ENCODE measurements at places on chromosomes 4 and X.

DNA sequence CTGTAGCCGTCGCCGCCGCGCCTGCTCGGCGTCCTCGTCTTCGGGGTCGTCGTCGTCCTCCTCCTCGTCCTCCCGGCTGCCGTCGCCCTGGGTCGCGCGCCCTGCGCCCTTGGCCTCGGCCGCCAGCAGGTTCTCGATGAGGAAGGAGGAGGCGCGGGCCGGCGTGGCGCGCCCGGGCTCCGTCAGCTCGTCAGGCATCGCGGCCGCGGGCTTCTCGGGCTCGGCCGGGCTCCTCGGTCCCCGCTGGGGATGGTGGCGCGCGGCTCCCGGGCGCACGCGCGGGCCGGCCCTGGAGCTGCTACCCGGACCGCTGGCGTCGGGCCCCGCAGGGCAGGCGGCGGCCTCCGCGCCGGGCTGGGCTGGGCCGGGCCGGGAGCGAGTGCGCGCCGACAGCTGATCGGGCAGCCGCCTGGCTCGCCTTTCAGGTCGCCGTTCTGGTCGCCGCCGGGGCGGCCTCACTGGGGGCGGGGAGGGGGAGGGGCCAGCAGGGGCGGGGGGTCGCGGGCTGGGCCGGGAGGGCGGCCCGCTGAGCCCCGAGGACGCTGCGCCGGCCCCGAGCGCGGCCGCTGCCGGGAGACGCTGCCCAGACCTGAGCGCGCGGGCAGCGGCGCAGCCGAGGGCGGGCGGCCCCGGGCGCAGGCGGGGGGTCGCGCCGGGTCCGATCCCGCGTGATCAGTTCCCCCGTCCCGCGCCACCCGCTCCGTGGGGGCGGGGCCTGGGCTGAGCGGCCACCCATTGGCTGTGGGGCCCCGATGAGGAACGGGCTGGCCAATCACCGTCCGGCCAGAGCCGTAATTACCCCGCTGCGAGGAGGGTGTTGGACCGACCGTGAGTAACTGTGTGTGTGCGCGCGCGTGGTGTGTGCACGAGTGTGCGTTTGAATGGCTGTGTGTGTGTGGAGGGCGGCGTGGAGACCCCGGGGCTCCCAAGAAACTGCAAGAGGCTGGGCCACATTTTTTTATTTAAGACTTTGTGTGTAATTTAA, at the start of gene HMX1:
Gene HMX1 (minus strand): TSS at position 423 of the 985 bp plus-strand sequence. CDS start 225 bp downstream, at position 198.
- peak; percentile 37 for DNase-seq

GRCh38 chr4:25658777-25659176, 3.1 kb downstream of the SLC34A2 start:
- DNase-seq, result no peak

GRCh38 chr4:149055624-149056023, 613.4 kb upstream of the NR3C2 start:
- DNase-seq, result no peak

GRCh38 chr4:33649015-33649414, 2595.3 kb downstream of the ARAP2 start:
- DNase-seq, result peak; percentile 71

DNA sequence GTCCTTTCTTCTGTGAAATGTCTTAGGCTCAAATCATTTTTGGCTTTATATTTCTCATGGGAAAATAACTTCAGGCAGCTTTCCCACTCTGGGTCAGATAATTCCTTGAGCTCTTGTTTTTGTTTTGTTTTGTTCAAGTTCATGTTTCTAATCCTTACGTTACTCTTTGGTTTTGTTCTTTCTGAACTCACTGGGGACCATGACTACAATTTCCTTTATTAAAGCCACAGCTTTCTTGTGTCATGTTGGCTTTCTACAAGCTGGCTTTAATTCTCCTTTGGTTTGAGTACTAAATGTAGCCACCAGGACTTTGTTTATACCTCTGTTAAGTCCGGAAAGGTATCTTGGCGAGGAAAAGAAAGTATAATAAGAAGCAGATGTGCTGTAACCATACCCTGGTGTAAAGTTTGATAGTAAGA, 30.8 kb upstream of the ANXA3 start:
- peak; percentile 52 for DNase-seq

- no peak for DNase-seq
Measured at GRCh38 chr4:155407480-155407879, 30.7 kb upstream of the MAP9 start.

GRCh38 chrX:134660627-134661026, 2.4 kb upstream of the PLAC1 start:
- DNase-seq, result peak; percentile 24

- no peak for DNase-seq
Measured at GRCh38 chr4:144223661-144224060, 83.1 kb upstream of the GYPA start.

GRCh38 chr4:136985683-136986082, 546.6 kb downstream of the PCDH18 start:
- no peak for DNase-seq

DNA sequence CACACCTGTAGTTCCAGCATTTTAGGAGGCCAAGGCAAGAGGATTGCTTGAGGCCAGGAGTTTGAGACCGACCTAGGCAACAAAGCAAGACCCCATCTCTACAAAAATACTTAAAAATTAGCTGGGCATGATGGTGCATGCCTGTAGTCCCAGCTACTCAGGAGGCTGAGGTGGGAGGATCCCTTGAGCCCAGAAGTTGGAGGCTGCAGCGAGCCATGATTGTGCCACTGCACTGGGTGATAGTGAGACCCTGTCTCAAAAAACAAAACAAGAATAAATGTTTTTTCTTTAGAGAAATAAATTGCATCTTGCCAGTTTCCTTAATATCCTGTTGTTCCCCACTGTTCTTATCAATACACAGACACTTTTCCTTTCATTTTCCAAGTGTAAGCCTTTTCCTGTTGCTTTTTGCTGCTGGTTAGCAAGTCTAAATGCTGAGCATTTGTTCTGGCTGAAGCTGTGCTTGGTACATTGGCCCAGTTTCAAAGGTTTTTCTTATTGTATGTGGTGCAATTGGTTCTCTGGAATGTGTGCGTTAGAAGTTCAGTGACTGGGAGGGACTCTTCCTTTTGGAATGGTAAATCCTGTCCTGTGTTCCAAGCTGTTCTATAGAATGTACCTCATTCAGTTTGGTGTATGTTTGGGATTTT, 98.2 kb downstream of the AFF1 start:
- peak; percentile 86 for DNase-seq

GRCh38 chrX:150544222-150544787, 24.1 kb upstream of the MTM1 start:
- DNase-seq, result no peak

DNA sequence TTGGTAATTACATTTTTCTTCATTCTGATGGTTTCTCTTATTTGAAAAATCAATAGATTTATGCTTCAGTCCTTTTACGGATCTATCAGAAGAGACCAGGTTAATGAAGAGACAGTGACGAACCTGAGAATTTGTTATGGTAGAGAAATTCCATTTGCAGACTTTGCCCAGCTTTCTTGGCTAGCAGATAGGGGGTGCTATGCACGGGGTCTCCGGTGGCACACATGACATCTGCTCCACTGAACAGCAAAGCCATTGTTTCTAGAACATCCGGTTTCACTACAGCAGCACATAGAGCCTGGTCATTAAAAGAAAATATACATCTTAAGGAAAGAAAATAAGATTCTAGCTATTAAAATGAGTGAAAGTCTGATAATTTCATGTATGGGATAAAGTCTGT, 85.1 kb downstream of the ARAP2 start:
- no peak for DNase-seq

DNA sequence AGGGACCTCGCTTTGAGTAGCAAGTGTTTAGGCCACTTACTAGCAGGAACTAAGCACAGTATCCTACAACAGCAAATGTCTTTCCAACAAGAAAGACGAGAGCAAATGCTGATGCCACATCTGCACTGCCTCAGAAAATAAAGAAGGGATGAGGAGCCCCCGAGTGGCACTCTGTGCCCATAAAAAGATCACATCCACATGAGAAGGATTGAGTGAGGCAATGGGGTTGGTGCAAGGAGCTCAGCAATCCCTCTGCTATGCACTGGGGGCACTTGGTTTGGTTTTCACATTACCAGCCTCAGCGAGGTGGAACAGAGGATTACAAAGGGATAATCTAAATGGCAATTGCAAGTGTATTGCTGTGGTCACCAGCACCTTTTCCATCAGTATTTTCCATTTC, 252.8 kb upstream of the SLC7A11 start:
- peak; percentile 65 for DNase-seq

- DNase-seq, result peak; percentile 43
Measured at GRCh38 chrX:111041018-111041462, 55.0 kb upstream of the PAK3 start.

- peak; percentile 18 for DNase-seq
Measured at GRCh38 chrX:66045894-66046293, 6.0 kb upstream of the VSIG4 start.

- peak; percentile 80 for DNase-seq
Measured at GRCh38 chr4:37685161-37685822, 884 bp downstream of the RELL1 start.

- no peak for DNase-seq
Measured at GRCh38 chr4:122861172-122861943, 34.7 kb downstream of the FGF2 start.

DNA sequence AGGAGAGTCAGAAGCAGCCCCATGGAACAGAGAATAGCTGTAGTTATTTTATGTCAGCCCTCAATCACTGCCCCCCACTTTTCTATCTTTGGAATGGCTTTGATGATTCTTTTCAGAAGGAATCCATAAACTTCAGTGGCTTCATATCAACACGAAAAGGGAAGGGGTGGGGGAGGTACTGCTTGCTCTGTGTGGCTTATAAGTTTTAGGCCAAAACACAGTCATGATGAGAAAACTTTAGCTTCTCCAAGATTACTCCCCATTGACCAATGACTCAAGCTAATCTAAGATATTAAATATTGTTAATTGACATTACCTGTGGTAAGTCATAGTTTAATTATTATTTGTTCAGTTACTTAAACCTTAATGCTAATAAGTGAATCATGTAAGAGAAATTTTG, 669.6 kb upstream of the FAM241A start:
- peak; percentile 21 for DNase-seq

DNA sequence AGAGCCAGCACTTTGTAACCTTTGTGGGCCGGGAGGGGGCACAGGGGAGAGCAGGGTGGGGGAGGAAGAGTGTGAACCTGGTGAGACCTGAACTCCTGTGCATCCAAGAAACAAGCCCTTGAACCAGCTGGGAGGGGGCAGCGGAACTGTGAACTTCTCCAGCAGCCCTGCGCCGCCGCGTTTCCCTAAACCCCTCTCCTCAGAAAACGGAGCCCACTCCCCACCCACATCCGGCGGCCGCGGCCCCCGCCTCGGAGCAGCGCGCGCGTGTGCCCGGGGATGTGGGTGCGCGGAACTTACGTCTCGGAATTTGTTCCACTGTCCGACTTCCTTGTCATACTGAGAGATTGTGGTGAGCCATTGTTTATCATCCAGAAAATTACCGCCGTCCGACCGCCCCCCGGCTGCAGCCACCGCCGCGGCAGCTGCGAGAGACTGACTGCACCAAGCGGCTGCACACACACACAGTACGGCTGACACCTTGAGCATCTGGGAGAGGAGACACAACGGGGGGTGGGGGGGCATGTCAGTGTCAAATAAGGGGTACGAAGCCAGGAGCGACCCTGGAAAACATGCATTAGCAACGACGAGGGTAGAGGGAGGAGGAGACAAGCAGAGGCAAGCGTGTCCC, 494 bp downstream of the SPOCK3 start:
- peak; percentile 7 for DNase-seq

GRCh38 chrX:130552444-130553073, 150.8 kb downstream of the RBMX2 start:
- no peak for DNase-seq

DNA sequence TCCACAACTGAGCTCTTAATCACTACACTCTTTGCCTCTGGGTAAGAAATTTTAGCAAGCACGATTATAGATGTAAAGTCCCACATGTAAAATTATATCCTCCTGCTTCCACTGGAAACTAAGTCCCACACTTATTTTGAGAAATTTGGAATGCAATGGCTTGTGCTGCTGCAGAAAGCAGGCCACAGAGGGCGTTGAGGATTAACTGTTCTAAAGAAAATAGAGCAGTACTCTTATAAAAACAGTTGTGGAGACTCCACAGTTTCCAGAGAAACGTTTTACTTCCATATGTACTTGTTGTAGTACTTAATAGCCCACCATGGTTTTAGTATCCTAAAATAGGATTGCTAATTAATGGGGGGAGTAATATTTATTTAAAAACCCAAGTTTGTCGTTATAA, 1.7 kb upstream of the CENPC start:
- DNase-seq, result no peak

DNA sequence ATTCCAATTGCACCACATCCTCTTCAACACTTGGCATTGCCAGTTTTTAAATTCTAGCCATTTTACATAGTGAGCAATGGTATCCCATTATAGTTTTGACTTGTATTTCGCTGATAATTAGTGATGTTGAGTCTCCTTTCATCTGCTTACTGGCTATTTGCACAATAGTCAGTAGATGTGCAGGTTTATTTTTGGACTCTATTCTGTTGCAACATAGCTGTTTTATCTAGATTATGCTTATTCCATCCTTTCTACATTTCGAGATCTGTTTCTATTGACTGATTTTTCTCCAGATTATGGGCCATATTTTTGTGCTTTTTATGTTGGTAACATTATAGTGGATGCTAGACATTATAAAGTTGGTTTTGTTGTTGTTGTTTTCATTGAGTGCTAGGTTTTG, 106.1 kb downstream of the WWC2 start:
- DNase-seq, result no peak

DNA sequence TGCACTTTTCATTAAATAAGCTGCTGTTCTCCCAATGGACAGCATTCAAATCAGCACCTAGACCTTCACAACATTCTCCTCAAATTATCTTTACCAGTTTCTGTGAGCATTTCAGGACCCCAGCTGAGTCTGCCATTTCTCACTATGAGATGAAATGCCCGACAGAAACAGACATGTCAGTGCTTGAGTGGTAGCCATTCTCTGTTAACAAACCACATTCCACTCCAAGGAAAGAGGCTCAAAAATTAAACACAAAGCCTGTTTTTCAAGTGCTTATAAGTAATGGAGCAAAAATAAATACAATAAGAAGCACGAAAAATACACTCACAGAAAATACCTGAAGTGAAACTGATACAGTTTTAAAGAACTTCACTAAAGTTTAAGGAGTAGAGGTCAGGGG, 320.2 kb upstream of the PRPS2 start:
- no peak for DNase-seq

DNA sequence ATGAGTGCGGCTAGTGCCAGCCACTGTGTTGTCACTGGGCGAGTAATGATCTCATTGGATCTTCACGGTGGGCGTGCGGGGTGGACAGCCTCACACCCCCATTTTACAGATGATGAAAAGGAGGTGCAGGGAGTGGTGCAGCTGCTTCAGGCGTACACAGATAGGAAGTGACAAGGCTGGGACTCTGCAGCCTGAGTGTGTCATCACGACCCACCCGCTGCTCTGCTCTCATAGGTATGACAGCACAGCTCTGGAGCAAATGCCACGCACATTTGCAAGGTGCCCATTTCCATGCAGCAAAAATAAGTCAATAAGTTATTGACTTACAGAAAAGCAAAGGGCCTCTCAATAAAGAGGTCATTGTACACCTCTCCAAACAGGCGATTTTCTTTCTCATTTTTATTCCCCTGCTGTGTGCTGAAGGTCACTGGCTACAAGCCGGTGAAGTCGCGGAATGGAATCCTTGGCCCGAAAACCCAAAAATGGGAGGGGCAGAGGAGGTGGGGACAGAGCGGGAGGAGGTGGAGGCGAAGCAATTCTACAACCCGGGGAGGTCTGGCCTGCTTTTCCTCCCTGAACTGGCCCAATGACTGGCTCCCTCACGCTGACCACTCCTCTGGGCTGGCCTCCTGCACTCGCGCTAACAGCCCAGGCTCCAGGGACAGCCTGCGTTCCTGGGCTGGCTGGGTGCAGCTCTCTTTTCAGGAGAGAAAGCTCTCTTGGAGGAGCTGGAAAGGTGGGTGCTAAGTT, at the start of gene SOD3:
Gene SOD3 (plus strand): TSS at position 658 of the 750 bp plus-strand sequence. CDS start 3,949 bp downstream, outside the sequence.
- DNase-seq, result peak; percentile 92

- no peak for DNase-seq
Measured at GRCh38 chr4:1547131-1547855, 136.8 kb downstream of the FAM53A start.

GRCh38 chr4:27844376-27844775, 983.7 kb downstream of the STIM2 start:
- DNase-seq, result no peak
